Endothelial cell of coronary artery (primary cell): ENCODE measurements at places on chromosomes 6 and 20. TPM values are rescaled to one million over a fixed set of nuclear protein-coding genes. Genes with fewer than 3 reads are reported as not detected.

The GRIK2 gene
- 1.3 TPM in 1 of 2 replicates, not detected in the other for total RNA-seq

The PAK5 gene
- not detected in 2 replicates for total RNA-seq

The TRAPPC3L gene
- 0.09 TPM in 2 replicates for total RNA-seq

The VWA7 gene
- total RNA-seq: 0.09 TPM in 1 of 2 replicates, not detected in the other

The NMBR gene
- total RNA-seq: not detected in 2 replicates

The RCAN2 gene
- 0.09 TPM in 2 replicates for total RNA-seq

The RAET1E gene
- total RNA-seq: under 0.01 and 0.09 TPM in 2 replicates

The B3GAT2 gene
- under 0.01 TPM in 1 of 2 replicates, not detected in the other for total RNA-seq

The PDE7B gene
- 15.5 and 32.7 TPM in 2 replicates for total RNA-seq

The GUCA1A gene
- not detected in 2 replicates for total RNA-seq

The MANEA gene
- 8.1 and 10.3 TPM in 2 replicates for total RNA-seq

The GSTA3 gene
- total RNA-seq: not detected in 2 replicates

The BTNL2 gene
- not detected in 2 replicates for total RNA-seq

The PLG gene
- not detected in 2 replicates for total RNA-seq

The SLC22A16 gene
- total RNA-seq: not detected in 2 replicates

The BYSL gene
- 33.1 and 41.8 TPM in 2 replicates for total RNA-seq

The STX16 gene
- total RNA-seq: 36.3 and 56.2 TPM in 2 replicates

The FAM83B gene
- total RNA-seq: under 0.01 TPM in 1 of 2 replicates, not detected in the other

The TXNDC5 gene
- 1,055 and 1,190 TPM in 2 replicates for total RNA-seq

The HSD17B8 gene
- 3.6 and 4.7 TPM in 2 replicates for total RNA-seq

The CDYL gene
- total RNA-seq: 26.9 and 30.4 TPM in 2 replicates

The CHMP4B gene
- total RNA-seq: 42.4 and 50.4 TPM in 2 replicates

The SRSF12 gene
- under 0.01 and 0.09 TPM in 2 replicates for total RNA-seq

The WFDC12 gene
- total RNA-seq: not detected in 2 replicates

The PI3 gene
- not detected in 2 replicates for total RNA-seq

The FOXF2 gene
- 0.09 TPM in 1 of 2 replicates, not detected in the other for total RNA-seq

The PRKN gene
- total RNA-seq: 0.09 TPM in 2 replicates

The BHLHE23 gene
- not detected in 2 replicates for total RNA-seq

The DNMT3B gene
- total RNA-seq: 2.1 and 2.6 TPM in 2 replicates

The PRND gene
- 1.4 and 25.8 TPM in 2 replicates for total RNA-seq

The TMC2 gene
- total RNA-seq: not detected in 2 replicates

The GPX5 gene
- not detected in 2 replicates for total RNA-seq

The CD164 gene
- total RNA-seq: 97.1 and 141 TPM in 2 replicates

The GID8 gene
- total RNA-seq: 40.1 and 42.9 TPM in 2 replicates

The PREP gene
- total RNA-seq: 19.3 and 34.4 TPM in 2 replicates

The FERMT1 gene
- total RNA-seq: 1.7 and 3.0 TPM in 2 replicates

The TRIM15 gene
- not detected in 2 replicates for total RNA-seq

The ZC2HC1B gene
- total RNA-seq: not detected in 2 replicates

The MYT1 gene
- not detected in 2 replicates for total RNA-seq
